ENCODE measurements at places on chromosomes 2 and 18.

- no peak for DNase-seq
These were observed 7.9 kb upstream of the NABP1 start for GRCh38 chr2:191670076-191670475.

- DNase-seq = no peak
These were observed 126.9 kb downstream of the TDRD15 start for GRCh38 chr2:21250673-21251072.

- no peak for DNase-seq
These were observed 2.8 kb downstream of the KYNU start for GRCh38 chr2:142880279-142880678.

GRCh38 chr2:33451214-33451613, 25.2 kb upstream of the RASGRP3 start:
- DNase-seq = no peak

GRCh38 chr2:55482186-55482884, 37.2 kb upstream of the CFAP36 start:
- DNase-seq = no peak
